GDM1 (cell line): ENCODE measurements at places on chromosomes 6 and 20.

GRCh38 chr6:38686270-38687042, 16.5 kb downstream of the GLO1 start:
- no peak for DNase-seq

DNA sequence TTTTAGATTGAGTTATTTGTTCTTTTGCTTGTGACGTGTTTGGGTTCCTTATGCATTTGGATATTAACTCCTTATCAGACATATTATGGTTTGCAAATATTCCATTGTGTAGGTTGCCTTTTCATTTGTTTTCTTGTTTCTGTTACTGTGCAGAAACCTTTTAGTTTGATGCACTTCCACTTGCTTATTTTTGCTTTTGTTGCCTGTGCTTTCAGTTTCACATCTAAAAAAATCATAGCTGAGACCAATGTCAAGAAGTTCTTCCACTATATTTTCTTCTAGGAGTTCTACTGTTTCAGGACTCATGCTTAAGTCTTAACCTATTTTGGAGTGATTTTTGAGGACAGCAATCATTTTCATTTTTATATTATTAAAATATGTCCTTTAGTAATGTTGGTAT, 113.5 kb downstream of the EPM2A start:
- DNase-seq = no peak

DNA sequence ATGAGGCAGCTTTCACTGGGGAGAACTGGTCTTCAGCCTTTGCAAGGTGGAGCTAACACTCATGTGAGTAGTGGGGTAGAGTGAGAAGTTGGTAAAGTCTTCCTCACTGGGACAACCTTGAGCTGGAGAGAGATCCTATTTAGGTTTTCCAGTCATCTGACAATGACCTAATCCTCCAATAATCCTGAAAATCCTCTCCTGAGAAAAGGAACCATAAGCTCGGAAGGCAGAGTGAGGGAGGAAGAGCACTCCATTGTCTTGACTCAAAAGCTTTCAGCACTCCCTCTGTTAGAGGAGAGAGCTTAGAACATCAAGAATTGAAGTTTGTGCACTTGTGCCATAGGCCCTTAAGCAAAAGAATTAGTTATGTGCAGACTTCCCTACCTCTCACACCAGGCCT, 77.8 kb downstream of the TRAM2 start:
- no peak for DNase-seq

DNA sequence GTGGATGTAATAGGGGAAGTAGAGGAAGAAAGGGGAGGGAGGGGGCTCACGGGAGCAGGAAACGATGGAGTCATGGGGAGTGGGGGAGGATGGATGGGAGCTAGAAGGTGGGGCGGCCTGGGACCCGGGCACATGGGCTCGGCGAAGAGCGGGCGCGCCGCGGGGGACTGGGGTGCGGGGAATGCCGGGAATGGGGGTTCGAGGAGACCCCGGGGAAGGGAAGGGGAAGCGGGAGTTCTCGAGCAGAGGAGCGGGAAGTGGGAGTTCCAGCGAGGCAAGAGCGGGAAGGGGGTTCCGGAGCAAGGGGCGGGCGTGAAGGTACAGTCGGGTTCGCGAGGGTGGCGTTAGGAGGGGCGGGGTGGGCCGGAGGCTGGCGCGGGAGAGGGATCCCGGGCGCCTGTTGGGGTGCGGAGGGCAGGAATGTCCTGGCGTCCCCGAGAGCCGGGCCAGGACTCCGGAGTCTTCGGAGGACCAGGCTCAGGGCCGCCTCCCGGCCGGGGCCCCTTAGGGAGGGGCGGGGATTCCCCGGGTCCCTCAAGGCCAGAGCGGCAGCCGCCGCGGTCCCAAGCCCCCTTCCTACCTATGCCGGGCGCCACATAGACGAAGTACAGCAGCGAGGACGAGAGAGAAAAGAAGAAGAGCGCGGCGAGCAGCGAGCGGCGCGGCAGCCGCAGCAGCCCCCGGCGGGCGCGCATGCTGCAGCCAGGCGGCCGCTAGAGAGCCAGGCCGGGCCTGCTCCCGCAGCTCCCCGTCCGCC, 504 bp downstream of the B4GALT5 start:
- no peak for DNase-seq

GRCh38 chr6:6584310-6585002, 4.1 kb upstream of the LY86 start:
- no peak for DNase-seq

- DNase-seq = no peak
Observed at GRCh38 chr6:137214931-137215330, 4.3 kb downstream of the IFNGR1 start.

DNA sequence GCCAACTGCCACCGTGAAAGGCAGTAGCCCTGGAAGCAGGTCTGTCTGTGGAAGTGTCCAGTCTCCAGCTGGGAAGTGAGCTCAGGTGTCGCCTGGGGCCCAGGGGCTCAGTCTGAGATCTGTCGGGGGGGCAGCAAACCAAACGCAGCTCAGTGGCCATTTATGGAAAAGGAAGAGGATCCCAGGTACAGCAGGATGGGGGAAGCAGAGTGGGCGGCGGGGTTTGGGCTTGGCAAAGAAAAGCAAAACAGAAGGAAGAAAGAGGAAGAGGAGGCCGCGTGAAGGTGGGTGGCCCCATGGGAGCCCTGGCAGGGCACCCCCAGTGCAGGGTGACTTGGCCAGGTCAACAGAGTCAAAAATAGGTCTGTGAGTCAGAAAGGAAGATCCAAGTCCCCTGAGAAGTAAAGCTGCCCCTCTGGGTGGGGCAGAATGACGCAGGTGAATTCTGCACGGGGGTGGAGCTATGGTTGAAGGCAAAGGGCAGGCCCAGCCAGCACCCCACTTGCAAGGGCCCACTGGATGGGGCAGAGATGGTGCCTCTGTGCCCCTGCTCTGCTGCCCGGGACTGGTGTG, 5.3 kb downstream of the PXDC1 start:
- DNase-seq = no peak

GRCh38 chr6:43311666-43312065, 3.0 kb upstream of the CRIP3 start:
- no peak for DNase-seq

- no peak for DNase-seq
Observed at GRCh38 chr20:10622657-10623418, 51.0 kb downstream of the JAG1 start.

- no peak for DNase-seq
Observed at GRCh38 chr20:50309280-50309763, 118.7 kb downstream of the CEBPB start.

GRCh38 chr20:57243480-57244220, 22.8 kb downstream of the BMP7 start:
- no peak for DNase-seq

- no peak for DNase-seq
Observed at GRCh38 chr6:131762984-131763383, 44.8 kb upstream of the ENPP1 start.

DNA sequence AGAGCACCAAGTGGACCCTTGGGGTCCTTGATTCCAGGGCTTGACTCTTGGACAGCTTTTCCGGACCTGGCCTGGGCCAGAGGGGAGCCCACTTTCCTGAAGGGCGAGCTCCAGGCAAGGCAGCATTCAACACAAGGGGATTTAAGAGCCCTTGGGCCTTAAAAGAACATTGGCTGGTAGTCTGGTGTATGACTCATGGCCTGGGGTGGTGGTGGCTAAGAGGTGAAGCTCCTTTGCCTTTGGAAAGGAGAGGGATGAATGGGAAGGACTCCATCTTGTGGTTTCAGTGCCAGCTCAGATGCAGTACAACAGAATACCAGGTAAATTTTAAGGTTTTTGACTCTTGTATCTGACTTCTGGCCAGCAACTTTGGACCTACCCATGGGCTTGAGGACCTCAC, 760.7 kb downstream of the GRIK2 start:
- no peak for DNase-seq

GRCh38 chr6:75952128-75952527, 120.3 kb downstream of the IMPG1 start:
- DNase-seq = no peak
